ENCODE measurements at places on chromosomes 1 and 21. TPM values are rescaled to one million over a fixed set of nuclear protein-coding genes. Genes with fewer than 3 reads are reported as not detected.

Gene FLVCR1
- total RNA-seq, result 18.3 TPM

Gene HES3
- not detected for total RNA-seq

Gene SPRR2A
- total RNA-seq, result not detected

Gene RIIAD1
- total RNA-seq, result not detected

Gene OXCT2
- 0.55 TPM for total RNA-seq

Gene WARS2
- 5.8 TPM for total RNA-seq

Gene ZNF684
- 2.3 TPM for total RNA-seq

Gene SLAMF7
- 1.6 TPM for total RNA-seq

Gene OR2M3
- not detected for total RNA-seq

Gene JAK1
- total RNA-seq, result 140 TPM

Gene GJC2
- 0.64 TPM for total RNA-seq

Gene CD164L2
- not detected for total RNA-seq

Gene RAB3B
- 5.1 TPM for total RNA-seq

Data from A549 treated with CORT108297 at 1 μM for 4 hours (cell line).